Foreskin melanocyte (primary cell): ENCODE measurements at places on chromosomes 5 and 9.
A peak's percentile ranks its signal among the peaks of the same experiment; 100 is the strongest.

GRCh38 chr5:93519740-93520139, 61.3 kb downstream of the NR2F1-AS1 start:
- no peak for DNase-seq

GRCh38 chr5:18761801-18762200, 1127.5 kb downstream of the TAF11L14 start:
- DNase-seq = no peak

DNA sequence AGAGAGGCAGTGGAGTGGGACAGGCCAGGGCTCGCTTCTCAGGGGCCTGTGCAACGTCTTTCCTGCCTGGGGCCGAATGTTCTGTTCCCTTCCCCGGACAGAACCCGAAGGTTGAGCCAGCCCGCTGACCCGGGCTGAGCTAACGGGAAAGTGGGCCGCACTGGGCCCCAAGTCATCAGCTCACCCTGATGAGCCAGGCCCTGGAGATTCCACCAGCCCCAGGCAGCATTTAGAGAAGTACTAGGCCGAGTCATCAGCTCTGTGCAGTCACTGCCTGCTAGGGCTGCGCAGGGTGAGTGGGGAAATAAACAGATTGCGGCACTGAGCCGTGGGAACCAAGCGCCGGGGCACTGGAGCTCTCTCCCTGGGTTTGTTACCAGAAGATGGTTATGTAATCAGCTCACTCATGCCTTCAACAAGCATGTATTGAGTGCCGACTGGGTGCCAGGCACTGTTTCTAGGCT, 29.1 kb upstream of the DUSP1 start:
- no peak for DNase-seq

- DNase-seq = no peak
Observed at GRCh38 chr5:98929710-98930298, 997 bp upstream of the CHD1 start.

DNA sequence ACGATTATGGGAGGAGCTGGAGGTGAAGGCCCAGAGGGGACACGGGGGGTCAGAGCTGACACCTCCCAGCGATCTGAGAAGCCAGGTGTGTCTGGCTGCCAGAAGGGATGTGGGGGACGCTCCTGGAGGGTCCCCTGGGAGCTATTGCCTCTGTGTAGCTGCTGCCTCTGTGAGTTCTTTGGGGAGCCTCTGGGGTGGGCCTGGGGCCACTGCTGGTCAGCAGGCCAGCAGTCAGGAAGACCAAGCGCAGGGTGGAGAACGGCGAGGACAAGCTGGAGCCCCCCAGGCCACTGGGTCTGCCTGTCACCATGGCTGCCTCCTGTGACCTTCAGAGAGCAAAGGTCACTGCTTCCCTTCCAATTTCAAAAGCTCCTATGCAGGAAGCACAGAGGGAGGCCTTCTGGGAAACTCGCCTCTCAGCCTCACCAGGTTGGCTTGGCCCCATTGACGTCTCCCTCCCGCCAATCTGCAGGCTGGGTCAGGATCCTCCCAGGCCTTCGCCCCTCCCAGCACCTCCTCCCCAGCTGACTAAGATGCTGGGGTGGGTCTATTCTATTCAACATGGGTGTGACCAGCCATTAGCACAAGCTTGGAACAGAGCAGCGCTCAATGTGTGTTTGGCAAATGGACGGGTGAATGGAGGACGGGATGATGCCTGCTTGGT, 126.4 kb downstream of the GAPVD1 start:
- no peak for DNase-seq

GRCh38 chr9:38363589-38363925, 28.9 kb upstream of the ALDH1B1 start:
- no peak for DNase-seq

GRCh38 chr5:71830681-71831539, 111.8 kb downstream of the CARTPT start:
- DNase-seq = peak; percentile 39

- no peak for DNase-seq
Observed at GRCh38 chr5:112960315-112960714, 16.3 kb upstream of the DCP2 start.

GRCh38 chr9:114046875-114047274, 31.2 kb downstream of the AMBP start:
- DNase-seq = no peak

DNA sequence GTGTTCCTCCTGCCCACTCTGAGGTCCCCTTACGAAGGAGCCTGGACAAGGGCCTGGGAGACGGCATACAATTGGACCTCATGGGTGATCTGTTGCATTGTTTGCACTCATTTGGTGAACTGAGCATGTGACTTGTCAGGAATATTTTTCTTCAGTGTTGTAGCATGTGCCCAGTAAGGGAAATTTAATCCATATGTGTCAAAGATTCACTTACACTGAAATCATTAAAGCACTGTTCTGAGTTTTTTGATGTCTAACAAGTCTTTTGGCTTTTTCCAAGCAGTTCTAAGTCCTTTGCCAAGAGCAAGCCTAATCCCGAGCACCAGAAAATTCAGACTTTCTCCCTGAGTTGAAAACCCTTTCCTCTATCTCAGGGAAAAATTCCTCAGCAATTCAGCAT, 61.6 kb upstream of the RPS23 start:
- no peak for DNase-seq

DNA sequence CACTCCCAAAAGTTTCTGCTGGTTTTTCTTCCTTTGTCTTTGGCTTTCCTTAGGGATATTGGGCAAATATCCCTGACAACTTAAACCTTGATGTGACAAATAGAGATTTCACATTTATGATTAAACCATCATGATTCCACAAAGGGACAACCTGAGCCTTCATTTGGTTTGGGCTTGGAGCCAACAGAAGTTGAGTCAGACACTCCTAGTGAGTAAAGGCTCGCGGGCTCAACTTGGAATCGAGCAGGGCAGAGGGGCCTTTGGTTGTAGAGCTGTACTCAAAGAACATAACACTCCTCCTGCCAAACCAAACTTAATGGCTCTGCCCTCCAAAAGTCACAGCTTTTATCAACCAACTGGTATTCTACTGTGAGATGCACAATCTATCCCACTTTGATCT, 290.2 kb upstream of the MAP3K1 start:
- DNase-seq = no peak

GRCh38 chr5:119864286-119864685, 234.9 kb downstream of the FAM170A start:
- no peak for DNase-seq

DNA sequence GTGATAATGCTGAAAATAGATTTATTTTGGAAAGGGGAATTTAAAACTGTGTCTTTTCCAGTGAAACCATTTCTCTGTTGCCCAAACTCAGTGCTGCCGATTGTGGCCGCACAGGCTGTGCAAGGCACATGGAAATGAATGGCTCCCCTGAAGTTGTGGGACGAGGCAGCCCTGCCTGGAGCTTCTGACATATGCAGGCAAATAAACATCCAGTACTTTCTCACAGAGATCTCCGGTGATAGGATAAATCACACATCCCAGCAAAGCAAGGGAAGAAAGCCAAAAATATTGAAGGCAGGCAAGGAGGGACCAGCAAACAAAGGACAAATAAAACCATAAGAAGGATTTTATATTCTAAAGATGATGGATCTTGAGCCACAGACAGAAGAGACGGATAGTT, 464.5 kb downstream of the MTRR start:
- DNase-seq = no peak

GRCh38 chr9:95385521-95385920, 68.0 kb upstream of the FANCC start:
- DNase-seq = no peak

DNA sequence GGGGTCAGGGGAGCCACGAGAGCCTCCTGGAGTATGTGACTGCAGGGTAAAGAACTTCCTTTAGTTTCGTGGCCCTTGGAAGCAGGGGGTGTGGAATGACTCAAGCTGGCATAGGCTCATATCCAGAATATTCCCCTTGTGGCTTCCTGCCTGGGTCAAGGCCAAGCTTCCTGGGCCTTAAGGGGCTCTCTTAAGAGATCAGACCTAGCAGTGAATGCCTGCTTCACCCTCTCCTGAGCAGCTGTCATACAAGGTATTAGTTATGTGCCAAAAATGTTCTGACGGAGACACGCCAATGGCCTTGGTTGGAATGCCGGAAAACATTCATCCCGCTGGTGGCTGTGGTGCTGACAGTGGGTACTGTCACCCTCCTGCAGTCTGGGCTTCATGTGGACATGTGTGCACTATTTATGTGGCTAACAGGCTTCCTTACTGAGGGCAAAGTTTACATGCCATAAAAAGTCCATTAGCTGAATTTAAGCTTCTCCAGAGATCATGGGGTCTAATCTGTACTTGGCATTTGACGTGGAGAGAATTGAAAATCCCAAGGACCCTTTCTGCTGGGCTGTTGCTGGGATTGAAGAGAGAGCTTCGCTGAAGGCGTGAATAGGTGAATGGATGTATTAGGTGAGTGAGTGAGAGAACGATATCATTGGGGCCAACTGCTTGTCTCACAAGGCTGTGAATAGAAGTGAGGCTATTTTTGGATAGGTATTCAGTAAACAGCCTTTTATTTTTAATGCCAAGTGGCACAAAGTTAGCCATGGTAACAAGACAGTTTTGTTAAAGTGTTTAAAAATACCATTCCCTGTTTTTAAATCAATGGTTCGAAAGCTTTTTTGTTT, 156.8 kb downstream of the MACROH2A1 start:
- DNase-seq = no peak

DNA sequence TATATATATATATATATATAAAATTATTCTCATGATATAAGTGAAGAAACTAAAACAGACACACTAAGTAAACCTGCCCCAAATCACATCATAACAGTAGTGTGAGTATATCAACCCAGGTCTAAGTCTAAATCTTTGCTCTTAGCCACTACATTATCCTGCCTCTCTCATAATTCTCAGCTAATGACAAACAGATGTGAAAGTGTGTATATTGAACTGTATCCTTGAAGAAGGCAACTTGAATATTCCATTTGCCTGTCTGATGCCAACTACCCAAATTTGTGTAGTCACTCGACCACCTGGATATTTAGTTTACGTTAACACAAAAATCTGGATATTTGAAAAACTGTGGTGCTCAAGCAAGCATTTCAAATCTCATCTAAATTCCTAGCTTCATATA, 97.4 kb downstream of the PPP2R2B start:
- DNase-seq = no peak

- DNase-seq = no peak
Observed at GRCh38 chr5:181263633-181264032, 2.7 kb upstream of the TRIM52 start.

DNA sequence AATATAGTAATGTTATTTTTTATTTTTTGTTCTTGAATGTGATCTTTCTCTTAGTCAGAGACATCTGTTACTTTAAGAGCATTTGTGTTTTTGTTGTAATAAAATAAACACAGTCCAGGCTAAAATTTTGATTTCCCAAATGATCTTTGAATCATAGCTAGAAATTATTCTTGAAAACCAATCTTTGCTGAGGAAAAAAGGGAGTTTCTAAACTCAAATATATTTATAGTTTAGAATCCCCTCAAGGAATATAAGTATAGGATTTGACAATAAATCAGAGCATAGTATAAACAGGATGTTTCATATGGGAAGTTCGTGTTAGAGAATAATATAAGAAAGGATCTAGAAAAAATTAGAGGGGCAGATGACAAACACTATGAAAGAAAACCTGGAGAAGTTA, 118.8 kb upstream of the ADAMTS19 start:
- no peak for DNase-seq

- DNase-seq = no peak
Observed at GRCh38 chr9:123952641-123953495, 22.9 kb upstream of the DENND1A start.

- DNase-seq = no peak
Observed at GRCh38 chr9:35311891-35312639, 150.3 kb downstream of the UNC13B start.

DNA sequence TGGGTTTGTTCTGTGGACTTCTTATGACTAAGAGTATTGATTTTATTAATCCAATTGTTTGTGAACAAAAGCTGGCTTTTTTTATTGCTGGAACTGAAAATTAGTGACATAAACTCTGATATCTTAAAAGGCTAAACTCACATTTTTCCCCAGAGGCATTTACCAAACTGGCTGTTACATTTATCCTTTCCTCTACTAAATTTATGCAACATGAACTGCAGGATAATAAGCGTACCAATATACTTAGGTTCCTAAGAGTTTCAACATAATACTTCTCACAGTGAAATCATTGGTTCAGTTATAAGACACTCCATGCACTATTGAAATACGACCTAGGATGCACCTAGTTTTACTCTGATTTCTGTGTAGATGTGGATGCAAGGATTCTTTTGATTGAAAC, 560.8 kb upstream of the WWC1 start:
- DNase-seq = no peak

DNA sequence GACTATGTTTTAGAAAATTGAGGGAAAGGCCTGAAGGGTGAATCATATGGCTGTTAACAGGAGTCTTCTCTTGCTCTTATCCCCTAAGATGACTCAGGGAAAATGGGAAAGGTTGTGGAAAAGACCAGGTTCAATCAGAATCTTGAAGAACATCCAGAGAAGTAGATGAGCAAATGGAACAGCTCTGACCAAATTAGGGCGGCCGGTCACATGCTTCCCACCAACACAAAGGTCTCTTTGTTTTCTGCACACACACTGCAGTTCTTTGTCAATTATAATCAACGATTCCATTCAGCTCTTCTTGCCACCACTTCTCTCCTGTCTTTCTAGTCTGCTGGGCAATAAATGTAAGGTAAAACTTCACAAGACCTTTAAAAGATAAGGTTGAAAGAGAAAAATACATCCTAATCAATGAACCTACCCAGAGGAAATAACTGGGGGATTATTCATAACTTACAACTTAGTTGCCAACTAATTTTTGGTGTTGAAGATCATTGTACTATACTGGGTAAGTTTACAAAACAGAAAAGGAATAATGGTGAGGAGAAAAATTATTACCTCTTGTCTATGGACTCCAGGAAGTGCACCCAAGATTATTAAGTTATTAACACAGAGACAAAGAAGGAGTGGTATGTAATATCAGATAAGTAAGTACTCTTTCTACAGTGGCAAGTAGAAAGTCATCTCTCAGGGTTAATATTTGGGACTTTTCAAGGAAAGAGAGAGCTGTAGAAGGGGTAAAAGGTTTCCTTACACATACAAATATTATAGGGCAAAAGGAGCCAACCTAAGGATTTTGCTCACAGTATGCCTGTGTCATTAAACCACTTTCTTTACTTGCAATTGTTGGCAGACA, 441.9 kb upstream of the PIK3R1 start:
- peak; percentile 91 for DNase-seq

GRCh38 chr9:37466037-37466709, 923 bp upstream of the ZBTB5 start:
- no peak for DNase-seq

GRCh38 chr9:95729669-95730368, 145.7 kb upstream of the ERCC6L2 start:
- DNase-seq = no peak

DNA sequence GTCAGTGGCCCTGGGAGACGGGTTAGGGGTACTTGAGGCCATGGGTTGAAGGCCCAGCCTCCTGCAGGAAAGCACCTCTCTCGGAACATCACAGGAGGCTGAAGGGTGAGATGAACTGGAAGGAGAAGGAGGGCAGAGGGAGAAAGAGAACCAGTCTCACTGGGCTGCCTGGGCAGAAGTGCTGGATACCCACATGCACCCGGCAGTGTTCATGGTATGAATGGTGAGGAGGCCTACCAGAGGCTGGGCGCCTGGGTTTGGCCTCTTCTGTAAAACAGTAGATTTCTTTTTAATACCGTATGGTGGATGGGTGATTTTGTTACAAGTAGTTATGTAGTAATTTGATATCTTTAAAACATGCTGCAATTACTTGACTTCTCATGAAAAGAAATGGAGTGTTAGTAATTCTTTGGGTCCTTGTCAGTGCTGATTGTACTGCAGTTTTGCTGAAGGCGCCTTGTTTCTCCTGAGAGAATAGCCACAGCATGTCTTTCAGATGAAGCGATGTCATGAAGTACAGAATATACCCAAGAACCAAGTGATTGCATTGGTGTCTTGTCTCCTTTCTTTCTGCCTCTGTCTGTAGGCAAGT, 258.6 kb downstream of the FANCC start:
- DNase-seq = no peak

GRCh38 chr9:115132648-115133047, 14.7 kb upstream of the TNC start:
- DNase-seq = no peak
